ENCODE measurements at places on chromosomes 7 and 10. TPM values are rescaled to one million over a fixed set of nuclear protein-coding genes. Genes with fewer than 3 reads are reported as not detected.

Gene TACC2
- total RNA-seq, result not detected

Gene HOXA9
- total RNA-seq, result not detected

Gene RELN
- total RNA-seq, result not detected

DNA sequence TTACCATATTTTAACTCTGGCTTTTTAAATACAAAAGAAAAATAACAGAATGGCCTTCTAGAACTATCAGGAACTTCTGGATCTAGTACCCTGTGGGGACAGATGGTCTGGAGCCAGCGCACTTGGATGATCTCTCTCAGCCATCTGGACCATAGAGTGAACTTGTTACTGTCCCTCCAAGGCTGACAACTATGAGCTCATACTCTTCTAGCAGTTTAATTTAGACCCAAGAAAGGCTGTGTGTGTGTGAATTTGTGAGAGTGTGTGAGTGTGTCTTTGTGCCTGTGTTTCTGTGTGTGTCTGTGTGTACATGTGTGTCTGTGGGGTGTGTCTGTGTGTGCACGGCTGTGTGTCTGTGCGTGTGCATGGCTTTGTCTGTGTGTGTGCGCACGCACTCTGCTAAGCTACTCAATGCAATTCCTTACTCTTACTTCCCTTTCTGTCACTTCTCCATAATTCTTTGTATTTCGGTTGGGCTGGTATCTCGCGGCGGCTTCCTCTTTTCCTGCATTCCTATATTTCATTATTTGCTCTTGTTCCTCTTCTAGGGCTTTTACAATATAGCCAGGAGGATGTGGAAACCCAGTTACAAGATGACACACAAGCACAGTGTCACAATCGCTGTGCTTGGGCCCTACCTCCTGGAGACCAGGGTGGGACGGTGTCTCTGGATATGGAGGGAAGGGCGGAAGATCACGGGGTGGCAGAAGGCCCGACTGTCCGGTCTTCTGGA, 51.9 kb downstream of the IKZF1 start:
- H3K36me3 ChIP-seq, result peaks cover 27% of the 10 kb centered on the region
- no peak overlapping the region for H3K4me3 ChIP-seq
- H3K27ac ChIP-seq, result peak overlapping the region; percentile 89
- no peak for DNase-seq
- no peaks in the 10 kb centered on the region for H3K27me3 ChIP-seq

Gene LEP
- not detected for total RNA-seq

DNA sequence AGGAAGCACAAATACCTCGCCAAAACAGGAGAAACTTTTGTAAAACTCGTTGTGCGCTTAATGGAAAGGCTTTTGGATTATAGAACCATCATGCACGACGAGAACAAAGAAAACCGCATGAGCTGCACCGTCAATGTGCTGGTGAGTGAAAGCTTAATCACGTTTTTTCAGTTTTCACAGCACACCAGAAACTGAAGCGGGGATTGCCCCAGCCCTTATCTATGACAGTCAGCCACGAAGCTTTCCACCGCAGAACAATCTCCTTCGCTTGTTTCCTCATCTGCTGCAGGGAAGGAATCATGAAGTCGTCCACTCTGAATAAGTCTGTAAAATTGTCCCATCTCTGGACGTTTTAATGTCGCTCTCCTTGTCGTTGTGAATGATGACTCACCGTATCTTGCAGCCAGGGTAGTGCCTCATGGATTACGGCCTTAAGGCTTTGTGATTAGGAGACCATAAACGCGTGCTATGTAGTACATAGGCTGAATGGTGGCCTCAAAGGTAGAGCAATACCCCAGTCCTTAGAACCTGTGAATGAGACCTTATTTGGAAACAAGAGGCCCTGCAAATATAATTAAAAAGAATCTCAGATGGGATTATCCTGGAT, 174.9 kb upstream of the NPS start:
- H3K27ac ChIP-seq, result no peak overlapping the region
- no peak for DNase-seq
- H3K4me3 ChIP-seq, result no peak overlapping the region
- H3K36me3 ChIP-seq, result no peaks in the 10 kb centered on the region

- no peak for DNase-seq
- H3K36me3 ChIP-seq, result no peaks in the 10 kb centered on the region
- H3K27ac ChIP-seq, result no peak overlapping the region
- no peaks in the 10 kb centered on the region for H3K4me1 ChIP-seq
- H3K4me3 ChIP-seq, result no peak overlapping the region
- H3K27me3 ChIP-seq, result no peaks in the 10 kb centered on the region
Observed at GRCh38 chr10:77291596-77292505, 345.8 kb downstream of the KCNMA1 start.

DNA sequence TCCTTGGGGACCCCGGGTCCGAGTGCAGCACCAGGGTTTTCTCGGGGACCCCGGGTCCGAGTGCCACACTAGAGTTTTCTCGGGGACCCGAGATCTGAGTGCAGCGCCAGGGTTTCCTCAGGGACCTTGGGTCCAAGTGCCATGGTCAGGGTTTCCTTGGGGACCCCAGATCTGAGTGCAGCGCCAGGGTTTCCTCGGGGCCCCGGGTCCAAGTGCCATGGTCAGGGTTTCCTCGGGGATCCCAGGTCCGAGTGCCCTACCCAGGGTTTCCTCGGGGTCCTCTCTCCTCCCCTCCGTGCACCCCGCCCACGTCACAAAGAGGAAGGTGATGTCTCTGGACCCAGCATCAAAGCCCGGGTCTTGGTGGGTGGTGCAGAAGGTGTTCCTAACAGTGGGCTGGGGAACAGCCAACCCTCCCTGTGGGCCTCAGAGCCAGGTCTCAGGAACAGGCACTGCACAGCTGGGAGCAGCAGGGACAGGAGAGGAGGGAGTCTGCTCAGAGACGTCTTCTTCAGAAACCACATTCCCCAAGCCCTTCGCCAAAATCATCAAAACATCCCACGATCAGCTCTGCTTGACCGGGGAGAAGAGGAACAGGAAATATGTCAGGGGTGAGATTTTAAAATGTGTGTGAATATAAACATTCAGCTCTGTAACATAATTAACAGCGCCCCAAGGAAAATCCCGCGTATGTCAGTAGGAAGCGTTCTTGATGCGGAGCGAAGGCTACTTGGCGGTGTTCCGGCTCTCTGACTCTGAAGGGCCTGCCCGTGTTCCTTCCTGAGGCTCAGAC, 540.7 kb downstream of the DNAJB6 start:
- no peak overlapping the region for H3K4me3 ChIP-seq
- H3K36me3 ChIP-seq, result no peaks in the 10 kb centered on the region
- no peaks in the 10 kb centered on the region for H3K27me3 ChIP-seq
- peaks cover 27% of the 10 kb centered on the region for H3K4me1 ChIP-seq
- no peak for DNase-seq

GRCh38 chr7:130490311-130490791, 1.5 kb upstream of the MEST start:
- no peak overlapping the region for H3K27ac ChIP-seq
- H3K36me3 ChIP-seq, result no peaks in the 10 kb centered on the region
- no peak overlapping the region for H3K4me3 ChIP-seq
- H3K4me1 ChIP-seq, result peaks cover 18% of the 10 kb centered on the region

- no peak for DNase-seq
- H3K4me3 ChIP-seq, result no peak overlapping the region
- H3K36me3 ChIP-seq, result no peaks in the 10 kb centered on the region
- H3K27me3 ChIP-seq, result no peaks in the 10 kb centered on the region
- H3K4me1 ChIP-seq, result no peaks in the 10 kb centered on the region
- no peak overlapping the region for H3K27ac ChIP-seq
Observed at GRCh38 chr10:122190176-122190943, 80.7 kb upstream of the BTBD16 start.

DNA sequence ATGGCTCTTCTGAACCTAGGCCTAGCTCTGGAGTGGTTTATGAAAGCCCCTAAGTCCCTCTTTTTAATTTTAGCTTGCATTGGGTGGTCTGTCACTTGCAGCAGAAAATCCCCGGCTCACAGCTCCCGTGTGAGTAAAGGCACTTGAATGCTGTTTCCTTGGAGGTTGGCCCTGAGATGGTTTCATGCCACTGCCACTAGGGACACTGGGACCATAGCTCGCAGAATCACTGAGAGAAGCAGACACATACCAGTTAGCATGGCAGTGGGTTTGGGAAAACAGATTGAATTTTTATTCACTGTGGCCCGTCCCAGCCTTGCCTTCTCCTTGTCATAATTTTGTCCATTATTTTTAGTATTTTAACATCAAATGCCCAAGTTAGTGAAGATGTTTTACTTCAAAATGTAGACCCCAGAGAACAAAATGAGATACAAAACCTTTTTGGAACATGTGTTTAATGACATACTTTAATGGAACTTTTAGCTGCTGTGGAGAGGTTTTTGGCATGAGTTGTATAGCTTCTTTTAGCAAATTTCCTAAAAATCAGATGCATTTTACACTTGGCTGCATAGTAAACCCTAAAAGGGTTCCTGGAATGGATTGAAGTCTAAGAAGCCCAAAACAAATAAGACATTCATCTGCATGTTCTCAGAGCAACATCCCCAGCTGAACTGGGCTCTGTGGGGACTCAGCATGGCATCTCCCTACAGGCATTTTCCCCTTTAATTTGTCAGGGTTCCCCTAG, 259.7 kb upstream of the PITRM1 start:
- peaks cover 5% of the 10 kb centered on the region for H3K4me1 ChIP-seq
- no peak for DNase-seq
- H3K27ac ChIP-seq, result no peak overlapping the region
- H3K36me3 ChIP-seq, result no peaks in the 10 kb centered on the region
- no peak overlapping the region for H3K4me3 ChIP-seq
- H3K27me3 ChIP-seq, result no peaks in the 10 kb centered on the region

DNA sequence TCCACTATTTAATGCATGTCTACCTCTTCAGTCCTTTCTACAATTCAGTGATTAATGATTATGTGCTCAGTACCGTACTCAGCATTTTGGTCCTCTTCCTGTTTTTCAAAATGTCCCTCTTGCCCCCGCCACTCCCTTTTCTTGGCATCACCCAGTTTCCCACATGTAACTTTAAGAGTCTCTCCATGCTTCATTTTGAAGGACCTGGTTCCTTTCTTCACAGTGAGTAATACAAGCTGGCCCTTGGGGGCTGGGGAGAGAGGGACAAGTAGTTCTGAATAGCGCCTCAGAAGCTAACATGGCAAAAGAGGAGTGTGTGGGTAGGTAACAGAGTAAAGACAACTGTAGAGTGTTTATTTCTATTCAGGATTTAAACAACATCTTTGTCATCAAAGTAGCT, 34.6 kb upstream of the SLIT1 start:
- no peaks in the 10 kb centered on the region for H3K27me3 ChIP-seq
- no peaks in the 10 kb centered on the region for H3K4me1 ChIP-seq
- DNase-seq, result no peak
- no peak overlapping the region for H3K27ac ChIP-seq
- H3K4me3 ChIP-seq, result no peak overlapping the region

DNA sequence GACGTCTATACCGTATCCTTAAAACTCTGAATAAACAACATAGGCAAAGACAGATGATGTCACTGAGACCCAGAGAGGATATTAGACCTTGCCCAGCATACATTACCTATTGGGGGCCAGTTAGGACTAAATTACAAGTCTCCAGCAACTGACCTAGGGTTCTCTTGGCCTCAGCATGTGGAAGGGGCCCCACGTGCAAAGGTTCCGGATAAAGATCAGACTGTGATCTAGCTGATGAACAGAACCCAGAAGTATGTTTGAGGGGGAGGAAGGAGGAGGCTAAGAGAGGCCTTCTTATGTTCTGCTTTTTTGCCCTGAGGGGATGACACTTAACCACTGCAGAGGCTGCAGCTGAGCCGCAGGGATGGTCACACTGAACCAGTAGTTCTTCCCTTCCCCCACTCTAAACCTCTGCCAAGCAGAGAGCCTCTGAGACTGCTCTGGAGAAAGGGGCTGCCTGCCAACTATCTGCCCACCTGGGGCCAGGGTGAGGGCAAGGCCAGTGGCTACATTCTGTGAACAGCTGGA, 24.0 kb upstream of the KMT2C start:
- peaks cover under 1% of the 10 kb centered on the region for H3K4me1 ChIP-seq
- H3K4me3 ChIP-seq, result no peak overlapping the region

Gene ANK3
- 80.0 TPM for total RNA-seq

Gene SH2D4B
- 0.17 TPM for total RNA-seq

Gene CRYGN
- not detected for total RNA-seq

Gene ST8SIA6
- 0.58 TPM for total RNA-seq

Gene SHTN1
- 1.6 TPM for total RNA-seq

GRCh38 chr7:152677808-152678670, 2.1 kb upstream of the XRCC2 start:
- no peaks in the 10 kb centered on the region for H3K36me3 ChIP-seq
- H3K27ac ChIP-seq, result no peak overlapping the region
- H3K4me3 ChIP-seq, result no peak overlapping the region

DNA sequence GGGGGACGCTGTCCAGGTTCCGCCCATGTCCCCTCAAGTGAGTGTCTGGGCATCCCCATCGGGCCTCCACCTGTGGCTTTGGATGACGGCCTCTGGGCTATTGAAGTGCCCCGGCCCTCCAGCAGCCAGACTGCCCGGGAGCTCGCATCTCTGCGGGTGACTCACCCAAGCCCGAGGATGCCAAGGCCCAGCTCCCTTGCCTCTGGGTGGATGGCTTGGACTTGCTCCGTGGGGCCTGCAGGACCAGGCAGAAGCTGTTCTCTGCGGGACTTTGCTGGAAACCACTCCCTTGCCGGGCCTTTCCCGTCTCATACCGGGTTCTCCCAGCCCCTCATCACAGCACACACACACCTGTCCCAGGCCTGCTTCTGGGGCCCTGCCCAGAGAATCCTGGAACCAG, 22.4 kb downstream of the DPYSL4 start:
- no peaks in the 10 kb centered on the region for H3K27me3 ChIP-seq
- no peak overlapping the region for H3K4me3 ChIP-seq
- H3K4me1 ChIP-seq, result no peaks in the 10 kb centered on the region
- no peak for DNase-seq
- H3K36me3 ChIP-seq, result no peaks in the 10 kb centered on the region
- H3K27ac ChIP-seq, result no peak overlapping the region

DNA sequence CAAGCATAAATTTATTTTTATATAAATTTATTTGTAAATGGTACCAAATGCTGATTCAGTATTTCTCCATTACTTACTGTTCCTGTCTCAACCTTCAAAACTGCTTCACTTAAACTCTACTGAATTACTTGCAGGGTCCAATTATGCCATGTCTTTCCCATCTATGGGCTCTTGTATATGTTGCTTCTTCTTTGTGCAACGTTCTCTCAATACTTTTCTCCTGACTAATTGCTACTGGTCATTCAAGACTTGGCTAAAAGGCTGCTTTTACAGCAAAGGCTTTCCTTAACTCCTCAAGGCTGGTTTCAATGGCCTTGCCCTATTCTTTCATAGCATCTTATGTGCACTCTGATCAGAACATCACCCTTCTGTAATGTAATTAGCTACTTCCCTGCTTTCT, 67.9 kb downstream of the RNLS start:
- H3K27me3 ChIP-seq, result no peaks in the 10 kb centered on the region
- no peak overlapping the region for H3K27ac ChIP-seq
- H3K4me3 ChIP-seq, result no peak overlapping the region
- no peaks in the 10 kb centered on the region for H3K4me1 ChIP-seq

Gene TAF5
- 7.9 TPM for total RNA-seq

GRCh38 chr10:75399461-75400162, 2.0 kb downstream of the ZNF503 start:
- DNase-seq, result no peak
- H3K36me3 ChIP-seq, result no peaks in the 10 kb centered on the region
- H3K27ac ChIP-seq, result no peak overlapping the region
- peaks cover 30% of the 10 kb centered on the region for H3K4me1 ChIP-seq

- H3K4me1 ChIP-seq, result no peaks in the 10 kb centered on the region
- H3K27ac ChIP-seq, result no peak overlapping the region
- H3K36me3 ChIP-seq, result no peaks in the 10 kb centered on the region
- no peak overlapping the region for H3K4me3 ChIP-seq
Observed at GRCh38 chr7:142420554-142421362, 162.9 kb upstream of the PRSS58 start.

Gene GALNT17
- total RNA-seq, result not detected

- H3K4me3 ChIP-seq, result no peak overlapping the region
- DNase-seq, result no peak
- H3K27me3 ChIP-seq, result no peaks in the 10 kb centered on the region
- no peak overlapping the region for H3K27ac ChIP-seq
Observed at GRCh38 chr7:137774793-137775201, 72.0 kb downstream of the DGKI start.

Gene MYL10
- total RNA-seq, result not detected

Gene MSRB2
- total RNA-seq, result 7.1 TPM
